ENCODE measurements at places on chromosomes 3 and 15. TPM values are rescaled to one million over a fixed set of nuclear protein-coding genes. Genes with fewer than 3 reads are reported as not detected.

GRCh38 chr3:108130701-108131474 is 40.1 kb upstream of the CD47 start:
- peak; percentile 46 for DNase-seq

- peak; percentile 64 for DNase-seq
Observed at GRCh38 chr15:40929660-40930429, 705 bp downstream of the DLL4 start.

DNA sequence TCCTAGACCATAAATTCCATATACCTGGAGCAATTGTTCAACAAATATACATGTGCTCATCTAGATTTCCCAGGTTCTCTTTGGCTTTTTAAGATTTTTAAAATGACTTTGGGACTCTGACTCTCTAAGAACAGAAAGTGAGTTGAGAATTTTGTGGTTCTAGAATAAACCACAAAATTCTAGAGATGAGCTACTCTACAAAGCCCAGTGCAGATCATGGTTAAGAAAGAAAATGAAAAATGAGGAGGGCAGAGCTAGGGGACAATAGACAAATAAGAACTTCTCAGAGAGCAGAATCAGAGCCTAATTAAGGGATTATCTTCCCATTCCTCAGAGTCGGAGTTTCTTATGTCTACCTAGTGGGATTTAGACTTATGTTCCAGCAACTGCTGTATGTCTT is 694.7 kb downstream of the ZNF385D start:
- no peak for DNase-seq

- DNase-seq, result no peak
Observed at GRCh38 chr3:30399394-30400181, 206.8 kb upstream of the TGFBR2 start.

- DNase-seq, result peak; percentile 57
Observed at GRCh38 chr15:55897560-55898336, 95.7 kb downstream of the NEDD4 start.

GRCh38 chr3:165640970-165641369 is 196.3 kb downstream of the BCHE start:
- no peak for DNase-seq

DNA sequence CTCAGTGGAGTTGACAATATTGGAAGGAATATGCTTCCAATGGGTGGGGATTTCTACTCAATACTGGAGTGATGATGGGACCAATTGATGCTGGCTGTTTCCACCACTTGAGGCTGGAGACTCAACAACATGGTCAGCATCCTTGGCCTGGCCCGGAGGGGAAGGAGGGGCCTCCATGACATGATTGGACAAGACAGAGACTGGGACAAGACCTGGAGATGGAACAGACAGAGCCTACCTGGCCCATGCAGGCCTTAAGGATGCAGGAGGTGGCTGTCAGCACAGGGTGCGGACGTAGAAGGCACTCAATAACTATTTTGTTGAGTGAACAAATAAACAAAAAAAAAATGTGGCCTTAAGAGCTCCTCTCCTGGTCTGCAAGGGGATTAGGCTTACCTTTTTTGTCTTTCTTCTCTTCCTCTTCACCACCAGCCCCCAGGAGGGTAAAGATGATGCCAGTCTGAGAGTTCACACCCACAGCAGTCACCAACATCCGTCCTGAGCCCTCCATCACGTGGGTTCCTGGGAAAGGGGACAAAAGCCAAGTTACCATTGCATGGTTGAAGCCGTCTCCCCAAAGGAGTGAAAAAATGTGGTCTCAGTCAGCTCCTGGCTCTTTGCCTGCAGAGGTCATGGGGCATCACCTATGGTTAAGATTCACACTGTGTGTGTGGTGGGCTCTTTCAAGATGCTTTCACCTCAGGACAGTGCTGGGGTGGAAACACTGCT is 67.1 kb upstream of the SEC13 start:
- no peak for DNase-seq

DNA sequence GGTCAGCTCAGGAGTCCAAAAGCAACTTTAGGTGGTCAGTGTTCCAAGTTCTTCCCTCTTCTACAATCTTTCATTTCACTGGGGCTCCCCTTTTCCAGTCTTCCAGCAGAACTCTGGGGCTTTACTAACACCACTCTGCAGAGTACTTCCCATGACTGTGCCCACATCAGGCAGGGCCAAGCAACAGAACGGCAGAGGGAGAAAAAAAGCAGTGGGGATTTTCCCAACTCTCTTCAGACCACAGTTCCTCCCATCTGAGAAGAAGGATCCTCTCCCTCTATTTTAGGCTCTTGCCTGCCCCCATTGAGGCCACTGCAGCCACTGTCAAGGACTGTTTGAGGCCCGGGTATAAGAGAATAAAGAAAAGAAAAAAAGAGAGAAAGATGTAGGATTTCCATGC is 70.7 kb downstream of the TTBK2 start:
- no peak for DNase-seq

DNA sequence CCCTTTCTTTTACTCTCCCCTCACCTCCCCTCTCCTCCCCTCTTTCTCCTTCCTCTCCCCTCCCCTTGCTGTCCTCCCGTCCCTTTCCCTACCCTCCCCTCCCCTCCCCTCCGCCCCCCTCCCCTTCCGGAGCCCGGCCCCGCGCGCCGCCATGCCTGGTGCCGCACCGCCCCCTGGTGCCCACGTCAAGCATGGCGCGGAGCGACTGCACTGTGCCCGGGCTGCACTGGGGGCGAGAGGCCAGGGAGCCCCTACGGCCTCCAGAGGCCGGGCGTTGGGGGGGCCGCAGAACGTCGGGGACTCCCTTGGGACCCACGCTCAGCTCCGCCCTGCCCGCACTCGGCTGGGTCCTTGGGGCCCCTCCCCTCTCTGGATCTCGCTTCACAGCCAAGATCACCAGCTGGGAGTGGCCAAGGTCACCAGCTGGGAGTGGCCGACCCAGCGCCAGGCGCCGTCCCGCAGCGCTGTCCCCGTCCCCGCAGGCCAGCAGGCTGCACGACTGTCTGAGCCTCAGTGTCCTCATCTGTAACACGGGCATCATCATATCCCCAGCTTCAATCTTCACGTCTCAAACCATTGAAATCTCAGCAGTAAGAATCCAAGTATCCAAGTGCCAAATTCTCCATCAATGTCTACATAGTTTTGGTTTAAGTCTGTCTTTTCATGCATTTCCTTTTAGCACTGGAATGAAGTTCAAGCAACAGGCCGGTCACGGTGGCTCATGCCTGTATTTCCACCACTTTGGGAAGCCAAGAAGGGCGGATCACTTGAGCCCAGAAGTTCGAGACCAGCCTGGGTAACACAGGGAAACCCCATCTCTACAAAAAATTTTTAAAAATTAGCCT is 42.5 kb downstream of the TPRA1 start:
- peak; percentile 82 for DNase-seq

DNA sequence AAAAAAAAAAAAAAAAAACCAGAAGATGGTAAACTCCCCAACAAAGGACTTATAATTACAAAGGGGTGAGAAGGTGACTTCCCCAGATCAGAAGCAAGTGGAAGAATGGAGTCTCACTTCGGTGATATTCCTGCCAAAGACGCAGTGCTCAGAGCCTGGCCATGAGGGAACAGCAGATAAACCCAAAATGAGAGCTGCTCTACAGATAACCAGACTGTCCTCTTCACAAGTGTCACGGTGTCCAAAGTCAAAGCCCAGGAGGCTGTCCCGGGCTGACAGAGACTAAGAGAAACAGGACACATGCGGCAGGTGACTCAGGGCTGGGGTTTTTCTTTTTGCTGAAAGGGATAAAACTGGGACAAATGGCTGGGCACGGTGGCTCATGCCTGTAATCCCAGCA is 48.8 kb downstream of the HMCES start:
- no peak for DNase-seq

DNA sequence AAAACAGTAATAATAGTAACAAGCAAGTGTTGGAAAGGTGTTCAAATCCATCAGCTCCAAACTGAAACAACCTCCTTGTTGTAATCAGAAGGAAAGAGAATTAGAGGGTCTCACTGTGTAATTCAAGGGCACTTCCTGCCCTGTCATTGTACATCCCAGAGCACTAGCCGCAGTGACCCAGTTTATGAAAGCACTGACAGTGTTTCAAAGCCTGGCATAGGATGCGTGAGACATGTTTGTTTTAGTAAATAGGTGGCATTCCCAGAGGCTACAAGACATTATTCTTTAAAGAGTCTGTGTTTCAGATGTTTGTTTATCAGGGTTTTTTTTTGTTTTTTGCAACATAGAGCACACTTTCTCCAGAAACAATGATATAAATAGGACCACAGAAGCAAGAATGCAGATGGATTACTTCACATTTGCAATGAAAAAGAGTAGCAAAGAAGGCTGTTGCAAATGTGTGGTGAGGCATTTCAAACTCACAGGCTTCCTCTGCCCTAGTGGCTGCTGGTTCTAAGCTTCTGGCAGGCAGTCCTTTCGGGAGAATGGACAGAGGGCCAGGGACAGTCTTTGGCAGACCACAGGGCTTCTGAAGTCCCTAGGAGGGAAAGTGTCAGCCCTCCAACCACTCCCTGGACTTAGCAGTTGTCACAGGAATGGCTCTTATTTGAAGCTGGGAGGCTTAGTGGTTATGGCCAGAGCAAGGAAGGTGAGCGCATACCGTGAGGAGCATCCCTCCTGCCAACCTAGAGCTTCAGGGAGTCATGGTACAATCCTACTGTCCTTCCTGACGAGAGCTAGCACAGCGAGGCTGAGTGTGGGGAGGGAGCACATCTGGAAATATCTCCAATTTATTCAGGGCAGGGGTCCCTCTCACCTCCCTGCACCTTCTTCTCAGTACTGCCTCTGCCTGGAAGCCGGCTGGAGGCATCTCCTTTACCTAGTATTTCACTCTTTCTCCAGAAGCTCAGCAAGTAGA is 31.4 kb upstream of the TIPARP start:
- DNase-seq, result no peak

DNA sequence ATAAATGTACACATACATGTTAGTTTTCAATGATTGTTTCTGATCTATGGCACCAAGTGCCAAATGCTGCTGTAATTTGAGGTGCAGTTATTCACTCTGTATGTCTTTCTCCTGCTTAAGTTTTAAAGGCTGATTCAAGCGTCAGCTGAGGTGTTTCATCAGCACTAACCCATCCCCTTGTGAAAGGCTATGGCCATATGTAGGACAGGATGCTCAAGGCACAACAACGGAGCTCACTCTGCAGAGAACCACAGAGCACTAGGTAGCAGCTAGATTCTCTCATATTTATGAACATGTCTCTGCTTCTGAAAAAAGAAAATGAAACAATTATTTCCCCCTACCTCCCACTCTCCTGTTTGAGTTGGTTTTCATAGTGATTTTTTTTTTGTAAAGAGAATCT is 340.0 kb upstream of the TMCO5A start:
- DNase-seq, result peak; percentile 16

GRCh38 chr3:34881026-34881425 is 758.3 kb upstream of the ARPP21 start:
- no peak for DNase-seq

- no peak for DNase-seq
Observed at GRCh38 chr15:68495981-68496705, 64.2 kb upstream of the ITGA11 start.

DNA sequence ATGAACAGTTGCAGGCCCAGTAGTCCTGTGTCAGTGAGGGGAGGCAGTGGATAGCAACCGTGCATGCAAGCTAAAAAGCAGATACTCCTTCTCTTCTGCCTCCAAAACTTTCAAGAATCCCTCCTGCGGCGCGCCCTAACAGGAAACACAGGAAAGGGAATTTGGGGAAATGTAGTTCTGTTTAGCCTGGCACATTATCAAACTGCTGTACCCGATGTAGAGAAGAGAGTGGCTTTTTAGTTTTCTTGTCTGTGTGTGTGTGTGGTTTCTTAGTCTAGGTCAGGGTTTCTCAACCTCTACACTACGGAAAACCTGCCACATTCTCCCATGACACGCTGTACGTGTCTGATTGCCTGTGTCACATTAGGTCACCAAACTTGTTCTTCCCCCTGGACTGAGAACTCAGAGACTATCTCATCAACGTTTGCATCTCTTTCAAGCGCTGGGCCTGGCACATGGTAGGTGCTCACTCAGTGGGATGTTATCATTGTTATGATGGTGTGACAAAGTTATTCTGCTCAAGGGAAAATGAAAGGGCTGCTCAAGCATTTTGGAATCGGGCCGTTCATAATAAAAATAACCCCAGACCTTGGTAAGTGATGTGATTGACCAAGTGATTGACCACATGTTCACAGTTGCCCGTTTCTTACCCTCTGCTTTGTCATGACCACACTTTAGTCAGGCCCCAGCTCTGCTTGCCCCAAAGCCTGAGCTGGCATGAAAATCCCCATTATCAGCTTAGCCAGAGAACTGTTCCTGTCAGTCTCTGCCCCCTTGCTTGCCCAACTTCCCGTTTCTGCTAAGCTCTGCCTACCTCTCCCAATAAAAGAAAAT is 33.2 kb downstream of the TM4SF4 start:
- DNase-seq, result no peak

- no peak for DNase-seq
Observed at GRCh38 chr3:15453501-15453900, 26.1 kb downstream of the EAF1 start.

DNA sequence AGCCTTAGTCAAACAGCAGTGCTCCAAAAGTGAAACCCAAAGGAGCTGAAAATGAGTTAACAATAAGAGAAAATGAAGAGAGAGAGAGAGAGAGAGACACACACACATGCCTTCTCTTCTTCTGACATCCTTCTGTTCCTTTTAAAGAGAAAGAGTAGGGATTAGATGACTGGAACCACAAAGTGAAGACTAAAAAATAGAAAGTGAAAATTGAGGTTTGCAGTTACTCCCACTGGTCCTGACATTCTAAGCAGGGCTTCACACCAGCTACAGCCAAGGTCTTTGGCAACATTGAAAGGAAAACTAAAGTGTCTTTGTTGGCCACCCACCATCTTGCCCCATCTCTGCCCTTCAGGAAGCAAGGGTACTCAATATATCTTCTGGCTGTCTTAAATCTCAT is 59.2 kb downstream of the USP50 start:
- no peak for DNase-seq

GRCh38 chr15:33458421-33458820 is 147.7 kb downstream of the RYR3 start:
- no peak for DNase-seq

DNA sequence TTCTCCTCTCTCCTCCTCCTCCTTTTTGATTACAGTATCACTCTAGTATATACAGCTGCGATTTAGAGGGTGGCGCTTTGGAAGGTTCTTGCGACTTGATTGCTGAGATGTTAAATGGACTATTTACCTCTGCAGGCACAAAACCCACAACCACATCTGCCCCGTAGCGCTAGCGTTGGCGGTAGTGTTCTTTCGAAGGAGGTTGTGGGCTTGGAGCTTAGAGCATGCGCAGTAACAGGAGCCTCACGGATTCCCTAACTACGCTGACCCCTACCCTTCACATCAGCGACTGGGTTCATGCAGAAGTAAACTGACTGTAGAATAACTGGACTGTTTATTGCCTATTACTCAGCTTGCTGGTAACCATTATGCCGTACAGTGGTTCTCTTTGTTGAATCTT is 58.0 kb downstream of the CGGBP1 start:
- DNase-seq, result peak; percentile 25

PLXND1 gene
- total RNA-seq, result 131 TPM

CILP gene
- total RNA-seq, result 70.9 TPM

TEX9 gene
- 4.3 TPM for total RNA-seq

SLC51A gene
- total RNA-seq, result not detected

NUSAP1 gene
- total RNA-seq, result 46.2 TPM

OR5H1 gene
- not detected for total RNA-seq

CLDN11 gene
- 4.1 TPM for total RNA-seq

GLDN gene
- 3.0 TPM for total RNA-seq

CFAP20DC gene
- 4.2 TPM for total RNA-seq

Measured in tongue (tissue), 3 donors.